ENCODE measurements at places on chromosomes 5 and 9.
A peak's percentile ranks its signal among the peaks of the same experiment; 100 is the strongest.

- DNase-seq = no peak
These were observed 34.1 kb downstream of the MAPKAP1 start for GRCh38 chr9:125672876-125673275.

DNA sequence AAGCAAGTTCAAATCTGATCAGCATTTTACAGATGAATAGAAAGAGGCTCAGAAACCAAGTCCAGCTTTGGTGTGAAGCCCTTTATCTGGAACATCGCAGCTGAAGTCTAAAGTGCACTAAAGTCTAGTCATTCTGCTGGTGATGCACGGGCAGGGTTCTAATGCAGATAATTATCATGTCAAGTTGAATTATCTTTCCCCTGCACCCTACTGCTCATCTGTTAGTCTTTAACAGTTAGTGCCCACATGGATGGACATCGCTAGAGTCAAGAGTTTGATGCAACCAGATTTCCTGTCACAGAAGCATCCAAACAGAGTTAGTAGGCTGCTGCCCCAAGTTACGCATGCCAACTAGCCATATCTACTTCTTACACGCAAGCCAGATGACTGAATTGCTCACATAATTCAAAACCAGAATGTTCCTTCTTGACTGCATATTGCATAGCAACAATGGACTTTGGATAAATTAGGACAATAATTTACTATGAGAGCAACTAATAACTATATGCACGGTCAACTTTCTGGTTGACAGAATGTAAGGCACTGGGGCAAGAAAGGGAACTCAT, 1.6 kb upstream of the TOMM5 start:
- no peak for DNase-seq

DNA sequence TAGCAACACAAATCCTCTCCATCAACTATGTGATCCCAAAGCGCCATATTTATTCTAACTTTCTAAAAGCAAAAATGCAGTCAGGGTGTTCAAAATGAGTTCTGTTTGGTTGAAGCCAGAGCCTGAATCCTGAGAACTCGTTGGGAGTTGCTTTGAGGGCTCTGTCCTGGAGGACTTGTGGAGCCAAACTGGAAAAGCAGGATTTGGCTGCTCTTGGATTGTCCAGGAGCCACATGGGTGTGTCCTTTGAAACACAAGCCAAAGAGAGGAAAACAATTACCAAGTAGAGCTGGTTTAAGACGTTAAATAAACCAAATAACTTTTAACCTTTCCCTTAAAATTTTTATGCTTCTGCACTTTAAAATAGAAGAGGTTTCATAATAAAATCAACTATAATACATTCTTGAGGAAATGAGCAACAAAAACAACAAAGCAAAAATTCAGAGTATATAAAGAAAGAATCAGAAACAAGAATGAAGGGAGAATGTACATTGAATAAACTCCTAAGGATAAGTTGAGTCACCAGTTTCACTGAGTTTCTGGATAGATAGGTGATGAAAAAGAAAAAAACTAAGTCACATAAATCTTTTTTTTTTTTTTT, 13.5 kb downstream of the C5orf46 start:
- no peak for DNase-seq

GRCh38 chr9:92325269-92325990, at the start of the genes CENPP and NOL8:
Gene CENPP, plus strand, starts transcription at chr9:92325953.
Gene NOL8, minus strand, starts transcription at chr9:92325350. Its CDS starts 1,189 bp downstream, at chr9:92324161.
- DNase-seq = peak; percentile 36

GRCh38 chr5:36569491-36569890, 36.9 kb upstream of the SLC1A3 start:
- DNase-seq = no peak

GRCh38 chr9:16377311-16377710, 493.2 kb downstream of the BNC2 start:
- no peak for DNase-seq

DNA sequence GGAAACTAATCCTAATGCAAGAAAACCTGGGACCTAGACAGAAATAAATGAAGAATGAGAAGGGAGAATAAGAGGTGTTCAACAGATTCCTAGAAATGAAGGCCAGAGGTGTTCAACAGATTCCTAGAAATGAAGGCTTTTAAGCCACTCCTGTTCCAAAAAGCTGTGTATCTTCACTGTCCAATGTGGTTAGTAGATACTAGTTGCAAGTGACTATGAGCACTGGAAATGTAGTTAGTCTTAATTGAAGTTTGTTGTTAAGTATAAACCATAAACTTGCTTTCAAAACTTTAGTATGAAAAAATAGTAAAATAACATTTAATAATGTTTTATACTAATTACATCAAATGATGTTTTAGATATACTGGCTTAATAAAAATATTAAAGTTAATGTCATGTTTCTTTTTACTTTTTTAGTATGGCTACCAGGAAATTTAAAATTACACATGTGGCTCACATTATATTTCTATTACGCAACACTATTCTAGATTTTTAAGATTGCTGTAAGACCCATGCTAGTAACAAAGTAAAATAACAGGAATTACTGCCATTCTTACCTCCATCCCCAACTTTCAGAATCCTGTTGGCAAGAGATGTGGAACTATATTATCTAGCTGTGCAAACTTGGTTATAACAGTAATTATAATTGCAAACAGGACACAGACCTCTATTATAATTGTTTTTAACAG, 57.5 kb downstream of the RICTOR start:
- DNase-seq = no peak

- DNase-seq = no peak
These were observed 632 bp downstream of the UBAP1 start for GRCh38 chr9:34179213-34180136.

DNA sequence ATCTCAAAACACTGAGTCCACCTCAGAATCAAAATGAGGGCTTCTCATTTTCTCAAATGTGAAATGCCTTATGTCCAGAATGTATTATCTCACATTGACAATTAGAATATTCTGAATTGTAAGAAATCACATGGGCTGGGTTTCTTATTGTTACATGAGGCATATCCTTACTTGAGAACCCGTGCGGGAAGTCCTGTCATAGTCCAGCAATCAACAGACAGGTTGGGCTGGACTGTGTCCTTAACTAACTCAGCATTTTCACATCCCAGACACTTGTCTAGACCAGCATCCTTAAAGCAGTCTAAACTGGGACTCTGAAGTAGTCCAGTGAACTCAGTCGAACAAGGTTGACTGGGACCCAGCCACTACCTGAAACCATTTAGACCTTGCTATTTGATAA, 267.6 kb downstream of the CETN3 start:
- DNase-seq = no peak

DNA sequence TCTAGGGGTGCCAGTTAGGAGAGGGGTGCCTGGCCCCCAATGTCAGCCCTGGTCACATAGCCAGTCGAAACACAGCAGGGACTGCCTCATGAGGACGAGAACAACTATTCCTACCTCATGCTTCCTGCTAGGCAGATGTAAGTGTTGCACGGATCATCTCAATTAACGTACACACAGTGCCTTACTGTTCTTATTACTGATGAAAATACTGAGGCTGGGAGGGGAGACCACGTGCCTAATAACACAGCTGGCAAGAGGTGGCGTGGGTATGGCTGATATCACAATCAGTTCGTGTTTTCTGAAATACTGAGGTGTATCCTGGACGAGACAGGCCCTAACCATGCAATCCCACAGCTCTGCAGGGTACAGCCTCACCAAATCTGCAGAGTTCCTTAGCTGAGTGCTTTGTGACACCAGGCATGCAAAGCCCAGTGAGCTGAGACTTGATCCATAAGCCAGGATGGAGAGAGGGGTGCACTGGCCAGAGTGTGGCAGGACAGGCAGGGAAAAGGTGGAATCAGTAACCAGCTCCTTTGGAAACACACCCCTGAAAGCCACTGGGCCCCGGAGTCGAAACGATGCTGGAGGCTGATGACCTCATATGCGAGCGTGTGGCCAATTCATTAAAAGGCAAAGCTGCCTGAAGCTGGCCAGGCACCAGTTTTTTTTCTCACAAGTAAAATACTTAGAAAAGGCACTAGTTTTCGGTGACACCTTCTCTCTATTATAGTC, 63.9 kb downstream of the PRRT1B start:
- DNase-seq = no peak

- DNase-seq = no peak
These were observed 424.5 kb downstream of the NR2F1-AS1 start for GRCh38 chr5:93156566-93156965.

GRCh38 chr9:86281593-86282076, 703 bp downstream of the ISCA1 start:
- no peak for DNase-seq

- DNase-seq = no peak
These were observed 33.2 kb upstream of the ALDH1B1 start for GRCh38 chr9:38359297-38359653.

- DNase-seq = no peak
These were observed 26.5 kb downstream of the MRPS27 start for GRCh38 chr5:72293495-72294055.

DNA sequence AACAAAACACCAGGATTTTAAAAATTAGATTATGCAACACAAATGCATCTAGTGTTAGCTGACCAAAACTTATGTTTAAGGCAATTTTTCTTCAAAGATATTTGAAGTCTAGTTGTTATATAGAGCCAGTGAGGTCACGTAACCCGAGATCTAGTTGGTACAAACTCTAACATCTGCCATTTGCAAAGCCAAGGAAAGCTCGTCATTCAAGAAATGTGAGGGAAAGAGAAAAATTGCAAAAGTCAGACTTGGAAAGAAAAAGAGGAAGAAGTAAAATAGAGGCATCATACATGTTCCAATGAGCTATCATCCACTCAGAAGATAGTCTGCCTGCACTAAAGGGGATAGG, 293.4 kb upstream of the PUM3 start:
- no peak for DNase-seq

GRCh38 chr5:73286896-73287295, 113.9 kb downstream of the TMEM174 start:
- DNase-seq = no peak

All from esophagus squamous epithelium (tissue), 5 donors.